ELF-1 (cell line): ENCODE measurements at places on chromosomes 3 and 15.
A peak's percentile ranks its signal among the peaks of the same experiment; 100 is the strongest.

DNA sequence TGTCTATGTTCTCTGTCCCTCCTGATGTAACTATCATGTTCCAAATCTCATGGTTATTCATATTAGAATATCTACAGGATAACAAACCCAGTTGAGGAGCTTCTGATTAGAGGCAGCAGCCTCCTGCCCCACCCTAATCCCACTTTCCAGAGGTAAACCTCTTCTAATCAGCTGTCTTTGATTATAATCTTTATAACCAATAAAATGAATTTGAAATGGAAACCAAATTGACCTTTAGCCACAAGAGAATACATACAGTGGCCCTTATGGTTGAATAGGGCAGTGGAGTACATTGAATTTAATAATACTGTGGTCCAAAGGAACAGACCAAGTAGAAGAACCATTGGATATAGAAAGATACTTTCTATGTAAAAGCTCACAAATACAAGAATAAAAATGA is 281.3 kb upstream of the UMPS start:
- no peak for DNase-seq

- DNase-seq = no peak
Observed at GRCh38 chr3:17672506-17672905, 69.9 kb downstream of the TBC1D5 start.

DNA sequence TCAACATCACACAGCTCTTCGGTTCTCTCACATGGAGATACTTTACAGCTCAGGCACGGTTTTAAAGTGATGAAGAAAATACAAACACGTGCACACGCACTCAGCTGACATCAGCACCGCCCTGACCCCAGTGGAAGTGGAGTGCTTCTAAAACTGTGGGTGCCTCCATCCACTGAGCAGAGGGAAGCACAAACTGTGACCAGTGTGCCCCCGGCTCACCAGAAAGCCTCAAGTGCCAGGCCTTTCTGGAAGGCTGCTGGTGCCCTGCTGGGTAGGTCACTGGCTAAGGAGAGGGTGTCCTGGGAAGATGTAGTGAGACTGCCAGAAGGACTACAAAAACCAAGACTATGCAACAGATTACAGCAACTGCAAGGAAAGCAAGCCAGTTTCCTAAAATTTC is 78.5 kb downstream of the OCA2 start:
- DNase-seq = no peak

DNA sequence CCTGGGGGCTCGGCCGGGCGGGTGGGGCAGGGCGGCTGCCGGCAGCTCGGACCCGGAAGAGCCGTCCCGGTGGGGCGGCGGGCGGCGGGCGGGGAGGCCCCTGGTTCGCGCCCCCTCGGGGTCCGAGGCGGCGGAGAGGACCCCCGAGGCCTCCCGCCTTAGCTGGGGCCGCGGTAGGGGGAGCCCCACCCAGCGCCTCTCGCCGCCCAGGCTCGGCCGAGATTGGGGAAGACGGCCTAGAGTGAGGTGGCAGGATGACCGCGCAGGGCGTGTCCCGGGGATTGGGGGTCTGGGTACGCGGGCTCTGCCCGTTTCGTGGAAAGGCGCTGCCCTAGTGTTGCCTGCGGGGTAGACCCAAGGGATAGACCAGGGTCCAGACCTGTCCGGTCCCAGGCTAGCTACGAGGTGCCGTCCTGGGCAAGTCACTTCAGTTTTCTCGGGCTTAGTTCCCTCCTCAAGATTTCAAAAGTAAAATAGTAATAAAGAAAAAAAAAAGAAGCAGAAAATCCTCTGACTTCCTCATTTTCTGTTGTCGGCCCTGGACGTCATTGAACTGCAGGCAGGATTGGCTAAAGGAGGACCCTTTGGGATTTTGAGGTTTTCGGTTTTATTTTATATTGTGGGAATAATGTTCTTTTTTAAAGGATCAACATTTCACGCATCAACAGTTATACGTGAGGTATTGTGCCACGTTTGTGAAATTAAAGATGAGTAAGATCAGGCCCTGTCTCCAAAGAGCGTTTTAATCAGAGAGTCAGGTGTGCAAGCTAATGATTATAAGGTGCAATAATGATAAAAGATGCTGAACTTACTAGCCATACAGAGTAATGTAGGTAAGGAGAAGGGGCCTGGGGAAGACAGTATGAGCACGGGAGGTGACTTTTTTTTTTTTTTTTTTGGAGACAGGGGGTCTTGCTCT is 679 bp downstream of the IQGAP1 start:
- peak; percentile 45 for DNase-seq

- DNase-seq = no peak
Observed at GRCh38 chr3:190369668-190370295, 18.2 kb upstream of the CLDN16 start.

- DNase-seq = no peak
Observed at GRCh38 chr3:119099785-119100184, 46.2 kb upstream of the TEX55 start.

- no peak for DNase-seq
Observed at GRCh38 chr3:171399842-171400241, 60.4 kb downstream of the TNIK start.

GRCh38 chr3:179640469-179640868 is 12.4 kb upstream of the USP13 start:
- DNase-seq = no peak

- DNase-seq = no peak
Observed at GRCh38 chr3:167162083-167162482, 218.0 kb downstream of the ZBBX start.

DNA sequence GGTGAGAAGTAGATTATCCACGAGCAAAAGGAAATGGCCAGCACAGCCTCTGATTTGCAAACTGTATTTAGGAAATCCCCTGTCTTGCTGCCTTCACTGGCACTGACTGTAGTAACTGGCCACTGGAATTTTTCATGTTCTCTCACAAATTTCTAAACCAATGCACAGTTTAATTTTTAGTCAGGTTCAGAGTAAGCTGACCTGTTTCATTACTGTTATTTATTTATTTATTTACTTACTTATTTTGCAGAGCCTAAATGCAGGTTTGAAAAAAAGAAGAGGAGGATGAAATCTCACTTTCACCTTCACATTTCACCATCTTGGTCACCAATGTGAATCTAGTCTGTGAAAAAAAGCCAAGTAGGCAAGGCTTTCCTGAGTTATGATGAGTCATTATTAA is 291.0 kb downstream of the PLOD2 start:
- DNase-seq = no peak

GRCh38 chr3:10242182-10243065 is 5.8 kb upstream of the TATDN2 start:
- DNase-seq = no peak

GRCh38 chr15:48603123-48603500 is 42.4 kb downstream of the FBN1 start:
- no peak for DNase-seq

DNA sequence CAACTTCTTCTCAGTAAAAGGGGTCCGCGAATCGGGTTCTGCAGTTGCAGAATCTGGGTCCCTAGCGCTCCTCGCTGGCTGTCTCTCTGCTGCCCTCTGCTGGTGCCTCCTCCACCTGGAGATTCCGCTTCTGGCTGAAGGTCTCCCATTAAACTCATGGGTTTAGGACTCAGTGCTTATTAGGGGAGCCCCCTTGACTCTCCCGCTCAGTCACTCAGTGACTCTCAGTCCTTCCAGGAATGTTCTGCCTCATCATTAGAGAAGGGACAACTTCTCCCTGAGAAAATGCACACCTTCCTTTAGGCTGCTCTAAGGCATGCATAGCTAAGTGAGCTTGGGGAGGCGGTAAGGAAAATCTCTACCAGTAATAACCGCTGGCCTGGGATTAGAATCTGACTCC is 7.1 kb downstream of the CPN2 start:
- DNase-seq = peak; percentile 86

DNA sequence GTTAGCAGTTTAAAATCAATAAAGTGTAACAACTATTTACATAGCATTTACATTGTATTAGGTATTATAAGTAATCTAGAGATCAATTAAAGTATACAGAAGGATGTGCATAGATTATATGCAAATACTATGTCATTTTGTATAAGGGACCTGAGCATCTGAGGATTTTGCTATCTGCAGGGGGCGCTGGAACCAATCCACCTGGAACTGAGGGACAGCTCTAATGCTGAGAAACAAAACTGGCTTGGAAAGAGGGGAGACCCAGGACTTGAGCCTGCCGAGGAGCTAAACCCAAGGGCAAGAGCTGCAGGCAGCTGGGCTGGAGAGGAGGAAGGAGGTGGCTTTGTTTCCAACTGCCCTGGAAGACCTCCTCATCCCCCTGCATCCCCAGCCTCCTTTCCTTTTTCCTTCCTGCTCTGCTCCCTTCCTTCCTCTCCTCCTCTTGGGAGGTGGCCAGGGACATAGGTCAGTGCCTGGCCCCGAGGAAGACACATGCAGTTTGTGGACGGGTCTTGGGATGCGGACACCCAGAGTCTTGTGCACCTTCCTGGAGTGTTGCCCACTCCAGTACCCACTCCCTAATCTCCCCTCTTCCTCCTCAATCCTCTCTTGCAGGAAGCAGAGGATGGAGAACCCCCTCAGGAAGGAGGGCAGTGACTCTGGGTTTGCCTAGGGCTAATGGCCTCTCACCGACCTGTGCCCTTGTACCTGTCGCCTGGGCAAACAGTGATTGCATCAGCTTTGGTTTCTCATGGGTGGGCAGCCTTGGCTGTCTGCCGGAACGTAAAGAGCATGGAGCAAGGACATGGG is 825 bp upstream of the RTP3 start:
- DNase-seq = peak; percentile 31

- no peak for DNase-seq
Observed at GRCh38 chr3:30586096-30586805, 20.1 kb upstream of the TGFBR2 start.

DNA sequence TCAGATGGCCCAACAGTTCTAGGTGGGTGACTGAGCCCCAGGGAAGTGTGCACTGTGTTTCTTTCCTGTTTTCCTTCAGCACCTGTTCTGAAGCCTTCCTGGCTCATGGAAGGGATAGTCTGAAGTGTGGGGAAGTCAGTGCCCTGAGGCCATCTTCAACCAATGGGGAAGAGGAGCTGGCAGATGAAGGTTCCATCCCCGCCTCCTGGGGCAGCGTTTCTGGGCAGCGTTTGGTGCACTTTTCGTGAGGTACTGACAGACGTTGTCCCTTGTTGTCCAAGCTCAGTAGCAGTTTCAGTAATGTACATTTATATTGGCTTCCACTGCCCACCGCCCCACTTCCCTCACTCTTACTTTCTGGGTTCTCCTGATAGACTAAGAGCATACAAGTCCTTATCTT is 42.6 kb upstream of the SLC25A26 start:
- DNase-seq = peak; percentile 38

DNA sequence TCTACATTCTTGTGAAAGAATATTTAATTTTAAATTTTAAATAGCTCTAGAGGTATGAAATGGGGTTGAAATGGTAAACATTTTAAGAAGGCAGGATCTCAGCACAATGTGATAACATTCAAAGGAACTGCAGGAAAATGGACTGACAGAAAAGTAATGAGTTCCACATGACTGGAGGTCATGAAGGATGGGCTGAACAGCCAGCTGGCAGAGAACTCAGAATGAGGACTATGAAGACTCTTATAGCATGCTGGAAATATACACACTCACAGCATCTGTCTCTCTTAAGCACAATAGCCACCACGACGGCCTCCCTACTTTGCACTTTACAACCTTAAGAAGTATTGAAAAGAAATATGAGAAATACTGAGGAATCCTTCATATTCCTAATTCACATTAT is 94.7 kb downstream of the TNIK start:
- no peak for DNase-seq

DNA sequence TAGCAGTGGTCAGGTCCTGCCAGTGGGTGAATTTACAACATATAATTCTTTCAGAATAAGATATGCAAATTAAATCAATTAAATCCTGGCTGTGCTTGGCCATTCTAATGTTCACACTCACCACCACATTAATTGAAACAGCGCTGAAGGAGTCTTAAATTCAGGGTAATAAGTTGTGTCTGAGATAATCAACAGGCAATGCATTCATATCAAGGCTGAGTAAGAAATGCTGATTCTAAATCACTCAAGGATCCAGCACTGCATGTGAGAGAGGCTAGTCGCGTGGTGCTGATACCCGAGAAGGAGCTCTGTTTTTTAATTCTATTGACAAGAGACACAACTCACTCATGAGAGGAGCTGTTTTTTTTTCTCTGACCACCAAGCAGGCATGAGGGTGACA is 588.8 kb upstream of the ADAMTS9 start:
- DNase-seq = no peak

DNA sequence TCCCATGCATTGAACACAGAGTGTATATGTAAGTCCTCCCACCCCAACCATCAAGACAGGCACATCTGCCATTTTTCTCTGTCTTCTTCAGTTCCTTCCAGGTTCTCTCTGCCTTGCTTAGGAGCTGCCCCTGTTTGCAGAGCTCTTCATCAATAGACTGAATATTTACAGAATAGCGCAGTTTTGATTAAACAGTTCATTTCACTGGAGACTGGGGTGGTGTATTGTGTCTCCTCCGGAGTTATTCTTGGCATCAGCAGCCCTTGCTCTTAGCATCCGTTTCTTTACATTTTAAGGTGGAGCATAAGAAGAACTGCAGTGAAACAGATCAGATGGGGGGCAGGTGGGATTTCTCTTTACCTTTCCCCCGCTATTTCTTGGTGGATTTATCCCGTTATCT is 87.7 kb downstream of the LIPC start:
- DNase-seq = no peak

- DNase-seq = no peak
Observed at GRCh38 chr3:172355836-172356235, 92.4 kb downstream of the GHSR start.

DNA sequence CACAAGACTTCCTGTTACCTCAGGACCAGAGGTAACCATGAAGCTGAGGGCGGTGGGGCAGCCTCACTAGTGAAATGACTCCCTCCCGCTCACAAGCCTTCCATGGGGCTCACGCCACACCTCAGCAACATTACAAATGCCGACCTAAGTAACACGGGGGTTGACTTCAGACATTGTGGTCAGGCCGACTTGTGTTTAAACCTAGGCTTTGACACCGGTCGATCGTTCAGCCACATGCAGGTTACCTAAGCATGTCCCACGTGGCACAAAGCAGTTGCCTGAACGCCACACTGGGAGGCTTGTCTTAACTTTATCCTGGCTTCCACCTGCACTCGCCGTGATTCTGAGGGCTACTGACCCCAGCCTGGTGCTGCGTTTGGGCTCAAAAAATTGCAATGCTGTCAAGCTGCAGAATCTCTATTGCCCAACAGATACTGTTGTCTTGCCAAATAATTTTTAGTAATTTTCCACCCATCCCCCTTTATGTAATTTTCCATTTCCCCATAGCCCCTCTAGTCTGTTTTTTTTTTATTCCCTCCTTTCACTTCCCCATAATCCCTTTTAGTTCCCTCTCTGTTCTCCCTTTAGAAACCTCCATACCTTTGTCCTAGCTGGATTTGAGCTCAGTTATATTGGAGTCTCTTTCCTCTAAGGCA is 158.6 kb upstream of the RGMA start:
- no peak for DNase-seq

- no peak for DNase-seq
Observed at GRCh38 chr3:149333176-149333859, at the start of gene TM4SF18. TSS of gene TM4SF18 (minus strand) at chr3:149333636. CDS start at chr3:149333382, 254 bp downstream.

DNA sequence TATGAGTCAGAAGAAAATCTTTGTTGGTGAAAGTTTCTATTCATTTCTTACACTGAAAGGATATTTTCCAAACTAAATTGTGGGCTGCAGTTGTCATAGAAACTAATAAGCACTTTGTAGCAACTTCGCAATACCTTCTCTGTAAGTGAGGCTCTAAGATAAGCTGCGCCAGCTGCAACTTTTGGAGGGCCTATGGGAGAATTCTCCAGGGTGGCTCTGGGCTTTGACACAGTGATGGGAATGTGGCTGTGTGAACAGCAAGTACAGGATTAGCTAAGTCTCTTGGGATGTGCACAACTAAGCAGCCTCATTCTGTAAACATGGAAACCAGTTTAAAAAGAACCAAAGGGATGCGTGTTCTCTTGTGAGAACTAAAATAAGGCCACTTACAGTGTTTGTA is 124.6 kb upstream of the SGO1 start:
- DNase-seq = no peak
